Effector memory CD8-positive, alpha-beta T cell (primary cell): ENCODE measurements at places on chromosomes 1 and 21.

GRCh38 chr1:207999972-208000371, 89.0 kb upstream of the CD34 start:
- no peak for DNase-seq

DNA sequence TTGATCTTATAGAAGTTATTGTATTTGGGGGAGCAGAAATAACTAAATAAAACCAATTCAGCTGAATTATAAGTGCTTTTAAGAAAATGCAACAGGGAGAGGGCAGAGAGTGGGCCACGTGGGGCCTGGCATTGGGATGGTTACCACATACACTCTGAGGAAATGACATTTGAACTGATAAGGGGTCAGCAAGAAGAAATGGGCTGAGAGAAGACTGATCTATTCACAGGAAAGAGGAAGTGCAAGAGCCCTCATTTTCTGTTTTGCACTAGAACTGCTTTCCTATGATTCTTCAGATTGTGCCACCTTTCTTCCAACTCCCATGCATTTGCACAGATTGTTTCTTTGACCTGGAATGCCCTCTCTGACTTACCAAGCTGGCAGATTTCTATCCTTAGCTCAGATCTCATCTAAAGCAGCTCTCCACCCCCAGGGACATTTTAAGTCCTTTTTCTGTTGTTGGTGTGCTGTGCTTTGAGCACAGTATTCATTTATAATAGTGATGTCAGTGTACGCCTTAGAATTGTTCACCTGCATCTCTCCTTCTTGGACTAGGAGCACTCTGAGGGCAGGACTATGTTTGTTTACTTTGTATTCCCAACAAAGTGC, 115.9 kb downstream of the FGGY start:
- DNase-seq, result no peak

GRCh38 chr1:187527346-187527745, 698.6 kb downstream of the PLA2G4A start:
- no peak for DNase-seq

- DNase-seq, result no peak
Measured at GRCh38 chr1:28417441-28417922, 47.9 kb downstream of the PHACTR4 start.

GRCh38 chr1:9307303-9307702, 14.6 kb downstream of the SPSB1 start:
- DNase-seq, result no peak

DNA sequence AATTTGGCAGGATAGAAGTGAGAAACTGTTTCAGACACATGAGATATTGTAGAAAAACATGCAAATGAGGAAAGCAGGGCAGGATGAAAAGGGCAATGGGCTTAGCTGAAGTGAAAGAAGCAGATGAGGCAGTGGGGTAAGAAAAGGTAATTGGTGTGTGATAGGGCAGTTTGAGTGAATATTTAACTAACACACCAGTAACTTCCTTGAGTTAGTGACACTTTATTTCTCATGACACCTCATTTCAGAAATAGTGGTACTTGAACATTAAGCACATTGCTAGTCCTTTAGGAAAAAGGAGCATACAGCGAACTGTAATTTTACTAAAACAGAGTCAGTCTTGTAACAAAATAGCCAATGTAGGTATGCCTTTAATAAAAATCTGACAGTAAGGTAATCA, 415.0 kb downstream of the DPYD start:
- DNase-seq, result no peak

DNA sequence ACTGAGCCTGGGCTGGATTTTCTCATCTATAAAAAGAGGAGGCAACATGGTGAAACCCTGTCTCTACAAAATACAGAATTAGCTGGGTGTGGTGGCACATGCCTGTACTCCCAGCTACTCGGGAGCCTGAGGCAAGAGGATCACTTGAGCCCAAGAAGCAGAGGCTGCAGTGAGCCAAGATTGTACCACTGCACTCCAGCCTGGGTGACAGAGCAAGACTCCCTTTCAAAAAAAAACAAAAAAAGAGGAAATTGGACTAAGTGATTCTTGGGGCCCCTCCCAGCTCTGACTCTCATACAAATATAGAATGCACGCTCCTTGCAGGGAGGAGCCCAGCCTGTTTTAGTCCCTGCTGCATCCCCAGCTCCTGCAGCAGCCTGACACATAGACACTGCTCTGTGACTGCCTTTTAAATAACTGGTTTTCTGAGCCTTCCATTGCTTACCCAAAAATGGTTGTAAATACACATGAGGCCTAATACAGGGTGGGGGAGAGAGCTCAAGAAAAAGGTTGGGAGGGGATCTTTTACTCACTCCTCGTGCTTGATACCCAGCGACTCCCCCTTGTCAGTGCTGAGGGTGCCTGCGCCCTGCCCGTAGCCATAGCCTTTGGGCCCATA, 17.2 kb downstream of the CSRP1 start:
- DNase-seq, result no peak

DNA sequence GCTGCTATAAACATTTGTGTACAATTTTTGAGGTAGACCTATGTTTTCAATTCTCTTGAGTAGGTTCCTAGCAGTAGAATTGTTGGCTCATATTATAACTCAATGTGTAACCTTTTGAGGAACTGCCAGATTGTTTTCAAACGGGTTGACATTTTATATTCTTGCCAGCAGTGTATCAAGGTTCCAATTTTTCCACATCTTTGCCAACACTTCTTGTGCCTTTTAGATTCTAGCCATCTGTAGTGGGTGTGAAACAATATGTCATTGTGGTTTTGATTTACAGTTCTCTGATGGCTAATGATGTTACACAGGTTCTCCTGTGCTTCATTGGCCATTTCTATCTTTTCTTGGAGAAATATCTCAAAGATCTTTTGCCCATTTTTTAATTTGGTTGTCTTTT, 36.4 kb downstream of the MAP3K7CL start:
- no peak for DNase-seq

DNA sequence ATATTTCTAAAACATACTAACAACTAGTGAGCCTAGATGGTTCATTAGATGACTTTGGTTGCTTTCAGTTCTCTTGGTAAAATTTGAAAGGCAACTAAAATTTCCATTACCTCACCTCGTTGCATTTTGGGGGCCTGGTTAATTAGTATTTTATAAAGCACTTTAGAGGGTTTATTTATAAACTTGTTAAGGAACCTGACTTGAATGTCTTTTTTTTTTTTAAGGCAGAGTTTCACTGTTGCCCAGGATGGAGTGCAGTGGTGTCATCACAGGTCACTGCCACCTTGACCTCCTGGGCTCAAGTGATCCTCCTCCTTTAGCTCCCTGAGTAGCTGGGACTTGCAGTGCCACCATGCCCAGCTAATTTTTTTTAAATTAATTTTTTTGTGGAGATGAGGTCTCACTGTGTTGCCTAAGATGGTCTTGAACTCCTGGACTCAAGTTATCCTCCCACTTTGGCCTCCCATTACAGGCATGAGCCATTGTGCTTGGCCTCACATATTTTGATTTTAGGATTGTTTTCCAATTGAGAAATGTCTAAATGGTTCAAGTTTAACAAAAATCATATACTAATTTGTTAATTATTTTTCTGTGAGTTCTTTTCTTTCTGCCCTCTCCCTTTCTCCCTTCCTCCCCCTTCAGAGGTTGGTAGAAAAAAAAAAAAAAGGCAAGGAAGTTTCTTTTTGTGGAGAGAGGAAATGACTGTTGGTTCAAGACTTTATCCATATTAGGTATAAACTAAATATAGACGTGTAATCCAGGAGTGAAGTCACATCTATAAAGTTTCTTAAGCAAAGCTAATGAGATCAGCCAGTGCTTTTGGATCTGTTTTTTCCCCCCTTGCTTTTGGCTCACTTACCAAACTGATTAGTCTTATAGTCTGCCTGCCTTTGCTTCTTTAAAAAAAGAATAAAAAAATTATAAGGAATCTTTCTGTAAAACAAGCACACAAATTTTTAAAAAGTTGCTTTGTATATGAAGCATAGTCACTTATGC, 24.7 kb downstream of the CLIC4 start:
- DNase-seq, result no peak

DNA sequence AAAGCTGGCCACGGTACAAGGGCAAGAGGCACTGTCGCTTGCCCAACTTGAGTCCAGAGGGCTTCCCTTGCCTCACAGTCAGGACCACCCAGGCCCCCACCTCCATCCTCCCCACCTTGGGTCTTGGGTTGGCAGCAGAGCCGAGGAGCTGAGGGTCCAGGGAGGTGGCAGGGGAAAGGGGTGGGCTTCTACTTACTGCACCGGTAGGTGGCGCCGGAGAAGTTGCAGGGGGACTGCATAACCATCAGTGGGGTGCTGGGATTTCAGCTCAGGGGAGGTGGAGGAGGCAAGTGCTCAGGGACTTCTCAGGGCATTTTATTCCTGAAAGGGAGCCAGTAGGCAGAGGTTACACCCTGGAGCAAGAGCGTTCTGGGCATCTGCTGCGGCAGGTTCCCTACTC, 44.0 kb downstream of the TRIM62 start:
- no peak for DNase-seq

GRCh38 chr1:156709757-156710489, 4.5 kb upstream of the CRABP2 start:
- DNase-seq, result no peak

- no peak for DNase-seq
Measured at GRCh38 chr1:178521241-178521640, 8.3 kb downstream of the TEX35 start.

DNA sequence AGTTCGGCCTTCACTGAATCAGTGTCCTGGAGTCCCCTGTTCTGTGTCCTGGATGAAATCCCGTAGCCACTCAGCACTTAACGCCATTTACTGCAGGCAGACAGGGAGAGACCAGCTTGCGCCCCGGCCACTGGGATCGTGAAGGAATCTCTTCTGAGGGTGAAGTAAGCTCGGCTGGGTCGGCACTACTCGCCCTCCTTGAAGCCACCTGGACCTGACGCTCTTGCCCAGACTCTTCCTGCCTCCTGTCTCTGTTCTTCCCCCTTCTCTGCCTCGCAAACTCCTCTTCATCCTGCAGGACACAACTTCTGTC, 99.9 kb upstream of the ZBTB40 start:
- DNase-seq, result no peak

DNA sequence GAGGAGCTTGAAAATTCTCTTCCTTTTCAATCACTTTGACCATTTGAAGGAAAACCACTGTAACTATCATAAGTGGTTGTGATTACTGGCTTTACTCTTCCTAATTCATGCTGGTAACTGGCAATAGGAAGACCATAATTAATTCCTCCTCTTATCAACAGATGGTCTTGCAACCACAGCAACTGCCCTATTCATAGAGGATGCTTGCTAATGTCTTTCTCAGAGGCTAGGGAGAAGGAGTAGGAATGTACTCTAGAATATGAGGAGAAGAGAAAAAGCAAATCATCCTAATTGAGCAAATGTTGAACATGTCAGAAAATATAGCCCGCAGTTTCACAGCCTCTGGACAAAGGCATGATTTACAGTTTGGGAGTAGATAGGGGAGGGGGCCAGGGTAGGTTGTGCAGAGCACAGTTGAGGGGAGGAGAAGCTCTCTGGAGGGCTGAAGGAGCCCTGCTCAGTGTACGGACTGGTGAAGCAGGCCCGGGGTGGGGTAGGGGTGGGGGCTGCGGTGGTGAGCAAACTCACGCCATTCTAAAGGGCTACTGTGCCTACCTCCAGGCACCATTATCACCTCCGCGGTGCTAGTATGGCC, 192.9 kb downstream of the PCP4 start:
- DNase-seq, result no peak

DNA sequence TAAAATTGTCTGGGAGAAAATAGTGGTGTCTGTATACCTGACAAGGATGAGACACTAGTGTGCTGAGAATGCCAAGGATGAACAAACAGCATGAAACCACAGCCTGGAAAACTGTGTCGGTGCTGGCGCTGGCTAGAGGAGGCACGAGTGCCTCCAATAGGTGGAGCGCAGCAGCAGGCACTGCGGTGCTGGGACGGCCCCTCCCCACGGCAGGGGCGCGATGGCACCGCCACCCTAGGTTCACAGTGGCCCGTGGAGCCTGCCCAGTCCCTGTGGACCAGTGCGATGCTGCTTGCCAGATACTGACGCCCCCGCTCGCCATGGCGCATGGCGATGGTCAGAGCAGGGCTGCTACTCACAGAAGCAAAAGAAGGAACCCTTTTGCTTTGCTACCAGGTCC, 6.8 kb downstream of the CFAP410 start:
- no peak for DNase-seq

DNA sequence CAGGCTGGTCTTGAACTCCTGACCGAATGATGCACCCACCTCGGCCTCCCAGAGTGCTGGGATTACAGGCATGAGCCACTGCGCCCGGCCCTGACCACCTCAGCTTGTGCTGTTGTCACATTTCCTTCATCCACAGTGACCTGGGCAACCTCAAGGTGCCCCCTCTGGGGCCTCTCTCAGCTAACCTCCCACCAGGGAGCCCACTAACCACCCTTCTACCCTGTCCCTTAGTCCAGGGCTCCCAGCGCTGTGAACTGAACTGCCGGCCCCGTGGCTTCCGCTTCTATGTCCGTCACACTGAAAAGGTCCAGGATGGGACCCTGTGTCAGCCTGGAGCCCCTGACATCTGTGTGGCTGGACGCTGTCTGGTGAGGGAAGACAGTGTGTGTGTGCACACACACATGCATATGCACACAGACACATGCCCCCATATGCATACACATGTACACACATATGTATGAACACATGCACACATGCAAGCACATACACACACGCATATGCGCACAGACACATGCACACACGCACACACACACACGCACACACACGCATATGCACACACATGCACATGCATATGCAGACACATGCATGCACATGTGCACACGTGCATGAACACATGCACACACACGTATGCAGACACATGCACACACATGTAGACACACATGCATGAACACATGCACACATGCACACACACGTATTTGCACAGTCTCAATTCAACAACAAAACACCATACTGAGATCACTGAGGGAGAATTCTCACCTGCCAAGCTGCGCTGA, 6.2 kb downstream of the ADAMTSL4 start:
- no peak for DNase-seq

DNA sequence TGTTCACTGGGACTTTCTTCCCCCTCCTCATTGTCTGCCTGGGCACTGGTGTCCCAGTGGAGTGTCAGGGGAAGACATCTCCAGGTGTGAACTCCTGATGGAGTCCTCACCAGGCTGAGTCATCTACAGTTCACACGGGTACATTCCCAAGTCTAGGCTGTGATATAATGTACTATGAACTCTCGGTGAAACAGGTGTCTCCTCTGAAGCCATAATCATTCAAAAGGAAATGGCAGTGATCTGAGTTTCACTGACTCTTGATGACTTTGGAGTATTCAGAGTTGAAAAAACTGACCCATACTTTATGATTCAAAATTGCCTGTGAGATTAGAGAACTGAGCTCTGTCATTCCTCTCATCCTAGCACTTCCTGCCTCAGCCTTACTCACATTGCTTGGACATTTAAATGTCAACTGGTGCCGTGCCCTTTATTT, 9.1 kb downstream of the LAMC2 start:
- no peak for DNase-seq

DNA sequence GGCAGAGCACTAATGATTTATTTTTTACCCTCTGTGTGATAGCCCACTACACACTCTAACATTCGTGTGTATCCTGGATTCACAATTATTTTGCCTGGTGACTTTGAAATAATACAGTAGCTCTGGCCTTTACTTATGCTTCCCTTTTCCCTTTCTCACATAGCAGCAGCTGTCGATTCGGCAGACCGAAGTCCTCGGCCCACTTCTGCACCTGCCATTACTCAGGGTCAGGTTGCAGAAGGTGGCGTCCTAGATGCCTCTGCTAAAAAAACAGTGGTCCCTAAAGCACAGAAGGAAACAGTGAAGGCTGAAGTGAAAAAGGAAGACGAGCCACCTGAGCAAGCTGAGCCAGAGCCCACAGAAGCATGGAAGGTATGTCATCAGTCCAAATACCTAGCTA, 70.8 kb downstream of the TMEM200B start:
- no peak for DNase-seq
